Naive thymus-derived CD8-positive, alpha-beta T cell (primary cell): ENCODE measurements at places on chromosomes 7 and 10.
A peak's percentile ranks its signal among the peaks of the same experiment; 100 is the strongest.

- peaks cover 7% of the 10 kb centered on the region for H3K27me3 ChIP-seq
- no peak overlapping the region for H3K27ac ChIP-seq
- DNase-seq, result no peak
- no peaks in the 10 kb centered on the region for H3K36me3 ChIP-seq
- H3K4me3 ChIP-seq, result no peak overlapping the region
These were observed 509.0 kb upstream of the PODXL start for GRCh38 chr7:132065193-132065988.

- no peak for DNase-seq
- no peaks in the 10 kb centered on the region for H3K36me3 ChIP-seq
- no peak overlapping the region for H3K4me3 ChIP-seq
- no peak overlapping the region for H3K27ac ChIP-seq
- H3K4me1 ChIP-seq, result no peaks in the 10 kb centered on the region
These were observed 732.6 kb downstream of the CCSER2 start for GRCh38 chr10:85060944-85061343.

- H3K27ac ChIP-seq, result no peak overlapping the region
- no peak for DNase-seq
- H3K4me3 ChIP-seq, result no peak overlapping the region
- no peaks in the 10 kb centered on the region for H3K4me1 ChIP-seq
These were observed 108.8 kb downstream of the NPY start for GRCh38 chr7:24392774-24393173.

DNA sequence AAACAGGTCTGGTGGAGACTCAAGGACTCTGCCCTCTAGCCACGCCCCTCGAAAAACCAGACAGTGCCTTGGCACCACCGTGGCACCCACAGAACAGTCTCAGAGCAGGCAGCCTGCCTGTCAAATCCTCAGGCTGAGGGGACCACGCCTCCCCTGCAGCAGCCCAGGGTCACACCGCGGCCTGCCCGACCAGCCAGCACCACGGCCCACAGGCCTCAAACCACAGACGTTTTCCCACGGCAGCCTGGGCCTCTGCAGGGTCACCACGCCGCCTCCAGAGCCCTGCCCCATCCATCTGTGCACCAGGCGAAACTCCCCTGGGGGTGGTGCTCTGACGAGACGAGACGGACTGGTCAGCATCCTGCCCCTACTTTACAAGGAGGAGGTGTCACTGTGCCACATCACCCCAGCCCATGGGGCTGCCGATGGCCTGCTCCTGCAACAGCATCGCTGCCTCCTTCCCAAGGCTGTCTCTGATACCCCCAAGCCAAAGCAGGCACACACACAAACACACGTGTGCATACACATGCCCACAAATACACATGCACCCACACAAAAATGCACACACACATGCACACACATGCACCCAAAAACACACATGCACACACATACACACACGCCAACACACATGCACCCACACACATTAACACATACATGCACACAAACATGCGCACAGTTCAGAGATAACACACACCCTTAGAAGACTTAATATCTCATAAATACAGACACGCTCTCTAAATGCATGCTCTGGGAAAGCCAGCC, 24.6 kb downstream of the PAPOLB start:
- no peak for DNase-seq
- no peaks in the 10 kb centered on the region for H3K36me3 ChIP-seq
- H3K4me1 ChIP-seq, result no peaks in the 10 kb centered on the region
- no peaks in the 10 kb centered on the region for H3K27me3 ChIP-seq
- H3K27ac ChIP-seq, result no peak overlapping the region

DNA sequence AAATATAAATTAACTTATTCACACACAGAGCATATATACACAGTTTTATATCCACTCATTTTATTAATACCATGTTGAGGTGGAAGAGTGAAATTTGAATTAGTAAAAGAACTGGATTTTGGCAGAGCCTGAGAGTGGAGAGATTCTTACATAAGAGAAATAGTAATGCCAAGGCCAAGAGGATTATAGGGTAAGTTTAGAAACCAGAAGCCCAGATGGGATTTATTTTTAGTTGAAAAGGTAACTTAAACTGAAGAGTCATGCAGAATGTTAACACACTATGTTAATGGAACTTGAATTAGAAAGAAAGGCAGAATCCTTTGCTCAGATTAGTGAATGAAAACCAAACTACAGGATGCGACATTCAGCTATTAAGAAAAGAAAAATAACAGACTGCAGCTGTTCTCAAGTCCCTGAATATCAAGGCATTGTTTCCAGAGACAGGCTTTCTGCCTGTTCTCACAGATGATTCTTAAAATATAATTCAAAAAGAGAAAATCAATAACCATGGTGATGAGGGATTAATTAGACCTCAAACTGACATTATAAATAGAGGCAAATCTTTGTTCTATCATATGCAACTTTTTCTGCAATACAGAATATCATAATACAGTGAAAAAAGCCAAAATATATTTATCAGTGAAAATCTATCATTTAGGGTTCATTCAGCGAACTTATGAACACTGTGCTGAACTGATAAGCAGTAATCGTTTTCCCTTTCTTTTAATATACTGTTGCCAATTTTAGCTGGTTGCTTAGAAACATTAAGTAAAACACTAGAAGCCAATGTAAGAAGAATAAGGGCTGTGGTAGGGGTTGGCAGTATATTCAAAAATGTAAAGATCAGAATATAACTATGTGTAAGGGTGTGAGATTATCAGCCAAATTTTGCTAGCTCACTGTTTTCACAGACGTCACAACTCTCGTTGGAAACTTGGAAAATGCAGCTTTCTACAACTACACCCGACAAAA, 34.4 kb downstream of the HECTD2 start:
- DNase-seq, result no peak
- H3K27me3 ChIP-seq, result no peaks in the 10 kb centered on the region
- H3K4me1 ChIP-seq, result no peaks in the 10 kb centered on the region
- H3K36me3 ChIP-seq, result peaks cover 24% of the 10 kb centered on the region
- no peak overlapping the region for H3K27ac ChIP-seq
- H3K4me3 ChIP-seq, result no peak overlapping the region

GRCh38 chr10:63504145-63504881, 16.9 kb upstream of the REEP3 start:
- peaks cover 29% of the 10 kb centered on the region for H3K4me1 ChIP-seq
- no peak for DNase-seq
- H3K27me3 ChIP-seq, result no peaks in the 10 kb centered on the region
- no peak overlapping the region for H3K27ac ChIP-seq

GRCh38 chr7:73809467-73809951, 21.3 kb upstream of the CLDN4 start:
- DNase-seq, result no peak
- no peaks in the 10 kb centered on the region for H3K4me1 ChIP-seq
- H3K27me3 ChIP-seq, result no peaks in the 10 kb centered on the region
- no peak overlapping the region for H3K27ac ChIP-seq
- no peaks in the 10 kb centered on the region for H3K36me3 ChIP-seq
- H3K4me3 ChIP-seq, result no peak overlapping the region

DNA sequence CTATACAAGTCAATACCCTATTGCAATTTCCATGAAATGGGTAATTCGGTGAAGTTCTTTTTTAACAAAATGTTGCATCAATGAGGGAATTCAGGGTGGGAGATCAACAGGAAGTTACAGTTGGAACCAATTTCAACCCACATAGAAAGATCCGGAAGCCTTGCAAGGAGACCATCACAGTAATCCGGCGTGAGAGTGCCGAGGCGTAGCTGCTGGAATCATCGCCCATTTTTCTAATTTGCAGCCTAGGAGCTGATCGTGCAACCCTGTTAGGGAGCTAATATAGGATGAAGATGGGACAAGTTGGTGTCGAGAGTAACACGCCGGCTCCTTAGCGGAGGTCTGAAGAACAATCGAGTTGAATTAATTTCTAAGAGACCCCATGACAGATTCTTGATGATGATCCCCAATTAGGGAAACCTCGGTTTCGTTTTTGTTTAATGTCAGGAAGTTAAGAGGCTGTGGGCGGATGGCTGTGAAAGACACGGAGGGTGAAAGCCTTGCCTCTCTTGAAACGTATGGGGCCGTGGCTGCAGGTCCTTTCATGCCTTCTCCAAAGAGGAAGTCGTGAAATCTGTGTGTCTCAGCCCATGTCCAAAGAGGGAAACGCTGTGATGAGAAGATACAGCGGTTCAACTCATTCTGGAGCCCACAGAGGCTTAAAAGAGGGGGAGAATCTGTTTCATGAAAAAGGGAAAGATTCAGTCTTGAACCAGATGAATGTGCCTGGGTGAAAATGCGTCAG, 51.2 kb upstream of the CARD11 start:
- H3K27ac ChIP-seq, result peak overlapping the region; percentile 99
- no peaks in the 10 kb centered on the region for H3K27me3 ChIP-seq
- H3K4me1 ChIP-seq, result peaks cover 68% of the 10 kb centered on the region
- peak; percentile 48 for DNase-seq
- peak overlapping the region; percentile 80 for H3K4me3 ChIP-seq
- H3K36me3 ChIP-seq, result peaks cover 1% of the 10 kb centered on the region

GRCh38 chr7:100153708-100154535, 4.6 kb downstream of the TRAPPC14 start:
- no peaks in the 10 kb centered on the region for H3K27me3 ChIP-seq
- peak overlapping the region; percentile 83 for H3K27ac ChIP-seq
- H3K36me3 ChIP-seq, result peaks cover 63% of the 10 kb centered on the region

DNA sequence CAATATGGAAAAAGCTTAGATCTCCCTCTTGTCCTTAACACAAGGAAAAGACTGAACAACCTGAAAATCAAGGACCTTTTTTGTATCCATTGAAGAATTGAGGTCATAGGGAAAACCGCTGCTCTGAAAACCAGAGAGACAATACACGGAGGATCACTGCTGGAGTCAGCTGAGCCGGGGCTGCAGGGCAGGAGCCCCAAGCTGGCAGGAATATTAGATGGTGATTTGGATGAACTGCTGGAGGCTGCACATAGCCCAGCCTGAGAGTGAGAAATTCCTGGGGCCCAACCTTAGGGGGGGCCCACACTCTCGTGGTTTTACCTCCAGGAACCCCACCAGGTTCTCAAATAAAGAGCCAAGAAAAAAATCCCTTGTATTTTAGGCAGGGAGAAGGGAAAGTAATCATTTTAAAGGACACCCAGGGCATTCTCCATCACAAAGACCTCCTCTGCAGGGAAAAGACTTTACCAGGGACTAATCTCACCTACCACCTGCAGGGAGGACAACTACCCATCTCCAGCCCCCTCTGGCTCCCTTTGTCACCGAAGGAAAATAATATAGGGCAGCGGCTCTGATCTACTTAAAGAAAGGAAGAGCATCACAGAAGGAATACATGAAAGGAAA, 55.4 kb upstream of the RNF32 start:
- peaks cover 13% of the 10 kb centered on the region for H3K27me3 ChIP-seq
- no peak overlapping the region for H3K27ac ChIP-seq
- no peaks in the 10 kb centered on the region for H3K36me3 ChIP-seq
- peaks cover 4% of the 10 kb centered on the region for H3K4me1 ChIP-seq
- DNase-seq, result no peak

DNA sequence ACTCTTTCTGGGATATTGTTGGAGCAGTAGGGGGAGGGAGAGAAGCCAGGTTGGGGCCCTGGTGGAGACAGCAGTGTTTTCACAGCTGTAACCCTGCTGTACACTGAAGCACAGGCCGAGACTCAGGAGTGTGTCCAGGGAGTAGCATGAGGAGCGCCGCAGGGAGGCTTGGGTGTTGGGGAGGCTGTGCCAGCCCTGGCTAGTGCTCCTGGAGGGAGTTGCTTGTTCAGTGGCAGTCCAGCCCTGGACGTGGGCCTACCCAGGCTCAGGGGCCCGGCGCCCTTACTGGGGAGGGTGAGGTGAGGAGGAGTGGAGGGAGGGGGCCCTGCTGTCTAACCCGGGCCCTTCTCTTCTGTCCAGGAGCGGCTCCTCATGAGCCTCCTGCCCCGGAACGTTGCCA, 35.9 kb downstream of the ADCY1 start:
- H3K36me3 ChIP-seq, result peaks cover 26% of the 10 kb centered on the region
- H3K27me3 ChIP-seq, result peaks cover 16% of the 10 kb centered on the region
- H3K4me3 ChIP-seq, result no peak overlapping the region

DNA sequence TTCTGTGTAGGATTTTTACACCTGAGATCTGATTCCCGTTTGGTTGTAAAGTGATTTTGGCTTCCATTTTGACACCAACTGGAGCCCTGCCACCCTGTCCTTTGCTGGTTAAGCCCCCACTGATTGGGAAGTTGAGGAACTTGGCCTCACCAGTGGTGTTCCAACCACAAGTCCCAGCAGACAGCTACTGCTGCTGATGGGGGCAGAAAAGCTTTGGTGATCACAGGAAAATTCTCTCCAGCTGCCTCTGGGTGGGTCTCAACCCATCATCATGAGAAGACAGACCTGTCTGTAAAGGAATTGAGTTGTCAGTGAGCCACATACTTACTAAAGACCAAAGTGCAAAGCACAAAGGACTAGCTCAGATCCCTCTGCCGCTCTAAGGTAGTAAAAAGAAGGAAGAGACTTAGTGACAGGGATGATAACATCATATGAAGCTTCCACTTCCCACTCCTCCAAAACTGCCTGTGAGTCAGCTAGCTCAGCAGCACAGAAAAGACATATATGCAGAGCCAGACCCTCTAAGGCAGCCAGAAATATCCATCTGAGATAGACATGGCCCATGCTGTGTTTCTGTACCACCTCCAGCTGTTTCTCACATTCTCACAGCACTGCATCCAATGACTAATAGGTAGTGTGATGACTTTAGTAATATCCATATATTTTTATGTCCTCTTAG, 22.4 kb upstream of the LRRC17 start:
- H3K4me1 ChIP-seq, result no peaks in the 10 kb centered on the region
- no peak overlapping the region for H3K4me3 ChIP-seq
- no peaks in the 10 kb centered on the region for H3K36me3 ChIP-seq
- DNase-seq, result no peak

GRCh38 chr7:66359656-66360211, 154.6 kb downstream of the TPST1 start:
- no peaks in the 10 kb centered on the region for H3K4me1 ChIP-seq
- no peaks in the 10 kb centered on the region for H3K27me3 ChIP-seq
- no peak for DNase-seq
- no peak overlapping the region for H3K27ac ChIP-seq
- H3K4me3 ChIP-seq, result no peak overlapping the region
- no peaks in the 10 kb centered on the region for H3K36me3 ChIP-seq

DNA sequence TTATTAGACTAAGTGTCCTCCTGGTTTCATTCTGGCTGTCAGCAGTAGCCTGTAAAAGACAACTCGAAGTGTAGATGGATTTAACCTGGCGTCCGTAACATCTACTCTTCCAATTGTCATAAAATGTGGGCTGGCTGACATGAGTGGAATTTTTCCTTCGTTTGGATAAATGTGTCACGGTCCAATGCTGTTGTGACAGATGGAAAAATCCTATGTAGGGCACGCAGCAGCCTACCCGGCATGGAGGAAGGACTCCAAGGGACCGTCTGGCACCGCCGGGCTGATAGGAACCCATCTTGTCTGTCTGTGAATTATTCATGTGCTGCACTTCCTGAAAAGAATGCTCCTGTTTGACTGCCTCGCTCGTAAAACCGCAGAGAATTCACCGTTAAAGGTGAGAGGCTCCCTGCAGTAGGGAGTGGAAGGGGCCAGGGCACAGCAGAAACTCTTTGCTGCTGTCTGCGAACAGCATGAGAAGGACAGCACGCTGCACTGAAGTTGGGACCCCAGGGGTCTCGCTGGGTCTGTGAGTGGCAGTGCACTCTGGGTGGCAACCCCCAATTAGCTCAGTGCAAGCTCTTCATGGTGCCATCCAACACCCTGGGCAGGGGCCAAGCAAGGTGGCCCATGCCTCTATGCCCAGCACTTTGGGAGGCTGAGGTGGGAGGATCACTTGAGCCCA, 1.6 kb upstream of the ORAI2 start:
- H3K4me1 ChIP-seq, result peaks cover 64% of the 10 kb centered on the region
- no peaks in the 10 kb centered on the region for H3K27me3 ChIP-seq
- peak; percentile 56 for DNase-seq
- H3K27ac ChIP-seq, result peak overlapping the region; percentile 100
- peak overlapping the region; percentile 75 for H3K4me3 ChIP-seq
